ENCODE measurements at places on chromosomes 13 and 19. TPM values are rescaled to one million over a fixed set of nuclear protein-coding genes. Genes with fewer than 3 reads are reported as not detected.

SIGLECL1 gene
- not detected for total RNA-seq

SPRY2 gene
- total RNA-seq, result 18.2 TPM

ATXN8OS gene
- total RNA-seq, result not detected

GRCh38 chr13:39374741-39375189, 228.2 kb downstream of the LHFPL6 start:
- DNase-seq, result no peak

GRCh38 chr19:1411255-1412191, 4.1 kb downstream of the DAZAP1 start:
- no peak for DNase-seq

DNA sequence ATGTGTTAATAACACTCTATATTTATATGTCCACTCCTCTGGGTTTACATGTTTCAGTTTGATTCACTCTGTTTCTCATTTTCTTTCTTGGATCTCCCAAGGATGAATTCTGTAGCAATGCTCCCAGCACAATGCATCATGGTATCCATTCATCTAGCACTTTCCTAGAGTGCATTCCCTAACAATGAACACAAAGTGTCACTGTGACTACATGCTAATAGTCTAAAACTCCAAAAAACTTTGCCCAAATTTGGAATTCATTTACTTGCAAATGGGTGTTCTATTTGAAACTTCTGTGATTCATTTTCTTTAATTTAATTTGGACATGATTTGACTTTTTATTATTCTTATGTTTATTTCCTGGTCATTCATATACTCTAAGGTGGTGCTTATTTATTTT, 286.3 kb downstream of the POU4F1 start:
- DNase-seq, result peak; percentile 1

DNA sequence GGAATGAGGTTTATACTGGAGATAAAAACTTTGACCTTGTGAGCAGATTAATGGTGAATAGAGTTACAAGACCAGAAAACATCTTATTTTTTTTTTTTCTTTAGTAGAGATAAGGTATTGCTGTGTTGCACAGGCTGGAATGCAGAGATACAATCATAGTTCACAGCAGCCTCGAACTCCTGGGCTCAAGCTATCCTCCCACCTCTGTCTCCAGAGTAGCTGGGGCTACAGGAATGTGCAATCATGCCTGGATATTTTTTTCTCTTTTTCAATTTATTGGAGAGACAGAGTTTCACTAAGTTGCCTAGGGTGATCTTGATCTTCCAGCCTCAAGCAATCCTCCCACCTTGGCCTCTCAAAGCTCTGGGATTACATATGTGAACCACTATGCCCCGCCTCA, 2139.1 kb downstream of the PCDH9 start:
- no peak for DNase-seq

- DNase-seq, result no peak
These were observed 1.5 kb upstream of the DAND5 start for GRCh38 chr19:12967907-12968306.

GRCh38 chr19:33501693-33502356, 19.8 kb downstream of the PEPD start:
- no peak for DNase-seq

DNA sequence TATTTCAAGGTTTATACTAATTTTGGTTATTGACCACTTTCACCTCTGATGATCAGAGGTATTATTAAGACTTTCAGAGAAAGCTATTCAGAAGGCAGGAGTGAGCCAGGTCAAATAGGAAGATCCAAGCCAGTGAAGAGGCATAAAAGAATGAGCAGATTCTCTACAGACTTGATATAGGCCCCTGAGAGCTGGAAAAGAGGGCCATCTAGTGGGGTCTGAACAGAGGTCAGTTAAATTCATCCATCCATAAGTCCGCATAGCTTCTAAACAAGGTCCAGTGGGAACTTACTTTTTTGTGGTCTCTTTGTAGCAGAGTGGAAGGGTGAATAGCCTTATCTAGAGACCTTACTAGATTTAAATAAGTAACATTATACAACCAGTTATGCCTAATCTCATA, 126.6 kb upstream of the UFM1 start:
- DNase-seq, result no peak

DNA sequence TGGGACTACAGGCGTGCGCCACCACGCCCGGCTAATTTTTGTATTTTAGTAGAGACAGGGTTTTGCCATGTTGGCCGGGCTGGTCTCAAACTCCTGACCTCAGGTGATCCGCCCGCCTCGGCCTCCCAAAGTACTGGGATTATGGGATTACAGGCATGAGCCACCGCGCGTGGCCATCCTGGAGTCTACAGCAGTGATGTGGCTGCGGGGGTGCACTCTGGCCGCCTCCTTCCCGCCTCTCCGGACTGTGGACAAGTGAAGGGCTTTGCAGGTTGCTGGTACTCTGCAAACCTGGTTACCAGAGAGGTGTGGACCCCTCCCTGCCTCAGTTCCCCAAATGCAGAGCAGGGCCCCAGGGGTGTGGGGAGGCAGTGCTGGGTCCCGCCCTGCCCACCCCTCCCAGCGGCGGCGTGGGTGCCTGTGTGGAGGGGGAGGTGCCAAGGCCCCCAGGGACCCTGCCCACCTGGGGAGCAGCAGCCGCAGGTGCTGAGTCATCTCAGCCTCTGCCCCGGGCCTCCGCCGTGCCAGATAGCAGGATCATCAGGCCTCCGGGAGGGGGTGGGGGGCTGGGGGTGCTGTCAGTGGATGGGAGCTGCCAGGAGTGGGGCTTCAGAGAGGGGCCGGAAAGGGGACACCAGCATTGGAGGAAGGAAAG, 23.1 kb downstream of the ARID3A start:
- no peak for DNase-seq

GRCh38 chr13:75764926-75765310, 128.8 kb downstream of the LMO7 start:
- DNase-seq, result no peak

- no peak for DNase-seq
These were observed 234.6 kb downstream of the POSTN start for GRCh38 chr13:37364007-37364406.

DNA sequence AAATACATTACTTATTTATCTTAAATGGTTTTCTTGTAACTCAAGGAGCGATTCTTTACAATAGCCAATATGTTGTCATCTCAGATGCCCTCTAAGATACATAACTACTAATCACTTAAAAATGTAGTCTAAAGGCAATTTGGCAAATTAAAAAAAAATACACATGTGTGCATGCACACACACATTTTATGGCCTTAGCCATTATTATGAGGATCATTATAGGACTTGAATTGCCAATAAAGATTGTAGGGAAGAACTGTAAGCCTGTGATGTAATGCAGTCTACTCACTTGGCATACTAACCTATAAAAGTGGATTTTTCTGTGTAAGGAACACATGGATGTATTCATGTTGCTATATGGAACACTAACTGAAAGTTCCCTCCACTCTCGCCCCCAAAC, 274.3 kb downstream of the SHISA2 start:
- DNase-seq, result no peak
